ENCODE measurements at places on chromosomes 1 and 21.

GRCh38 chr1:212228076-212228475 lies 57.1 kb upstream of the PPP2R5A start:
- DNase-seq, result no peak

DNA sequence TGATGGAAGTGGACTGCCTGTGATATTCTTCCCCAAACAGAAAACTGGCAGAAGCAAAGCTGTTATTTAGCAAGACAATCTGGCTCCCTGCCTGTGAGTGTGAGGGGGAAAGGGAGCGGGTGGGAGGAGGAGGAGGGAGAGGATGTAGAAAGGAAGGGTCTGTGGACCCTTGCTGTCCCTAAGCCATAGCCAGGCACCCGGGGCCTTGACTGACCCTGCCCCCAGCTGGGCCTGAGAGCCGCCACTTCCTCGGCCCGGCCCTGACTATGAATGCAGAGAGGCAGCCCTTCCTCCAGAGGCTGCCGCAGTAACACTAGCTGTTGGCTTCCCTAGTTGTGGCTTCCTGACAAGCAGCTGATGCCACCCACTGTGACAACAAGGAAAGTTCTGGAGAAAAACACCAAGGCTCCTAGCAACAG lies 13.9 kb downstream of the PLA2G2F start:
- no peak for DNase-seq

DNA sequence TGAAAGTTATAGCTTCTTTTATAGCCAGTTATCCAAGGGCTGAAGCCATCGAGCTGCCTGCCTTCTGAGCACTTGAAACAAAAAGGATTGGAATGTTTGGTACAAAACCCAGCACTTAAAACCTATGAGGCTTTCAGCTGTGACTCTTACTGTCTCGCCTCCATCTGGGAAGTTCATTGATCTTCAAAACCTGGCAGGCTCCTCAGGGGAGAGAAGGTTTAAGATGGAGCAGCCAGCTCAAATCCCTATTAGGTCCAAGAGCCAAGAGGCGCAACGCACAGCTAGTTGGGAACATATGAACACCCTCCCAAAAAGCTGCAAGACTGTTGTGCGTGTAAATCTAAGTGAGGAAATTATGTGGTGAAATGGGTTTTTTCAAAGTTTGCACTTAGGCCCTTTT lies 33.4 kb downstream of the BACE2 start:
- no peak for DNase-seq

GRCh38 chr1:188188317-188188716 lies 1359.6 kb downstream of the PLA2G4A start:
- DNase-seq, result no peak

DNA sequence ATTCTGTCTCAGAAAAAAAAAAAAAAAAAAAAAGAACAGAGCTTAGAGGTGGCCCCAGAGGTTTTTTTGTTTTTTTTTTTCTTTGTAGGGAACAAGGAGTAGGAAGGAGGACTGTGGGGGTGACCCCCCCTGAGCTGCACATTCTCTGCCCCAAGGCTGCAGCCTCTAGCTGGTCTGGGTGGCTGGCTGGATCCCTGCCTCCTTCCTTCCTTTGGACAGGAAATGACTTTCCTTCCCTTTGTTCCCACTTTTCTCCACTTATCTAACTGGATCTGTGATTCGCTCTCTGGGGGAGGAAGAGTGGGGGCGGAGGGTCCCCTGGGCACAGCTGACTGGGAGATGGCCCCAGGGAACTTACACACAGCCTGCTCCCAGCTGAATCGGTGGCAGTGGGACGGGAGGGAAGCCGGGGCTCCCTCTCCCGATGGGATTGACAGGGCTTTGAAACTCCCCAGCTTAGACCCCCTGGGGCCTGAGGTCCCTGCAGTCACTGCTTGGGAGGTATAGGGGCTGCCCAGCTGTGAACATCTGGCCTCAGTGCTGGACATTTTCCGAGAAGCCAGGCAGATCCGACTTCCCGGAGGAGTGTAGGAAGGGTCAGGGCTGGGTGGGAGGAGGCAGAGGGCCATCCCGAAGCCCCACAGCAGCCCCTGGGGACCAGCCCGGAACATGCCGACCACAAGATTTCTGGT lies 2.1 kb downstream of the FBLIM1 start:
- DNase-seq, result peak; percentile 90

DNA sequence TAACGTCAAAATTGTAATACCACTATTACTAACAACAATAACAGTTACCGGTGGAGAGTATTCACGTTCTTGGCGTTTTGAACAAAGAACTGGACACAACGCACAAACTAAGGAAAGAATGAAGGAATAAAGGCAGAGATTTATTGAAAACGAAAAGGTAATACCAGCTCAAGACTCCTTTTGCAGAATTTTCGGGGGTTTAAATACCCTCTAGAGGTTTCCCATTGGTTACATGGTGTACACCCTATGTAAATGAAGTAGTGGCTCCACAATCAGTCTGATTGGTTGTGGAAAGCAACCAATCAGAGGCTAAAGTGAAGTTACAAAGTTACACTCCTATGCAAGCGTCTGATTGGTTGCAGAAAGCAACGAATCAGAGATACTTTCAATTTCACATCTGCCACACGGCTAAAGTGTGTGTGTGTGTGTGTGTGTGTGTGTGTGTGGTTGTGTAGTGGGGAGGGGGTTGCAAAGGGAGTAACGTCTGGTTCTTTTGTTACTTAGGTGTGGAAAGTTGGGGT lies 1.1 kb upstream of the GTF2B start:
- no peak for DNase-seq

- no peak for DNase-seq
Observed at GRCh38 chr1:155472491-155473083, 90.0 kb downstream of the ASH1L start.

GRCh38 chr1:91761295-91761721 lies 124.6 kb downstream of the TGFBR3 start:
- no peak for DNase-seq

DNA sequence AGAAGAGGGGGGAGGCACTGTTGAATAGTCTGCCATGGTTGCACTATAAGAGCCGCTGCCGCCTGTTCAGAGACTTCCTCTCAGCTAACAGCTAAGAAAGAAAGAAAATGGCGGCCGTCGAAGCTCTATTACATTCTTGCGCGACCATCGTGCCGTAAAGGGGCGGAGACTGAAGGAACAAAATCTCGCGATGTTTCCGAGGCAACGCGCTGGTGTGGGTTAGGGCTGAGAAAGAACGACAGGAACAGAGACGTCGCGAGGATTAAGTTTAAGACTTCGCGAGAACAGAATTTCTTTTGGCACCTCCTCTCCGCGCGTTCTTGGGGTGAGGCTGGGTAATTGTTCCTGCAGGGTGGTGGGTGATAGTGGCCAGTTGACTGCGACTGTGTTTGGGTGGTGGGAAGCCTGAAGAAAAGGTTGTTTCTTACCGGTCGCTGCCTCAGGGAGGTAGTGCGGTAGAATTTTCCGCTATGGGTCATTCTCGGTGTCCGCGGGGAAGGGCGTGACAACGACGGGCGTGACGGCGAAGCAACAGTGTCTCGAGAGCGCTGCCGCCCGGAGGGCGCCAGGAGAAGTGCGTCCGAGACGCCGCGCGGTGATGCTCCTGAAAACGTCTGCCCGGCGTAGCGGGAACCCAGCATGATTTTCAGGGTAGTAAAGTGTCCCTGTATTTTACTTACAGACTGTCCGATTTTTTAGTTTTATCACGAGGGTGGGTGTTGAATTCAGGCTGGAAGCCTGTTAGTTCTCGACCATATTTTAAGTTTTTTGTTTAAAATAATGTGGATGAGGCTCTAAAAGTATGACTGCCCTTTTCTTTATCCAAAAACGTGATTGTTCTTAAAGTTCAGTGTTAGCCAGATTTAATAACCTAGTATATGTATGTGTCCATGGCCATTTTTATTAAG lies at the start of gene FUBP1:
Gene FUBP1 (minus strand): TSS at position 104 of the 908 bp plus-strand sequence. CDS start 68 bp downstream, at position 36.
- peak; percentile 96 for DNase-seq

GRCh38 chr1:201737352-201738060 lies 91.5 kb upstream of the IPO9 start:
- no peak for DNase-seq

DNA sequence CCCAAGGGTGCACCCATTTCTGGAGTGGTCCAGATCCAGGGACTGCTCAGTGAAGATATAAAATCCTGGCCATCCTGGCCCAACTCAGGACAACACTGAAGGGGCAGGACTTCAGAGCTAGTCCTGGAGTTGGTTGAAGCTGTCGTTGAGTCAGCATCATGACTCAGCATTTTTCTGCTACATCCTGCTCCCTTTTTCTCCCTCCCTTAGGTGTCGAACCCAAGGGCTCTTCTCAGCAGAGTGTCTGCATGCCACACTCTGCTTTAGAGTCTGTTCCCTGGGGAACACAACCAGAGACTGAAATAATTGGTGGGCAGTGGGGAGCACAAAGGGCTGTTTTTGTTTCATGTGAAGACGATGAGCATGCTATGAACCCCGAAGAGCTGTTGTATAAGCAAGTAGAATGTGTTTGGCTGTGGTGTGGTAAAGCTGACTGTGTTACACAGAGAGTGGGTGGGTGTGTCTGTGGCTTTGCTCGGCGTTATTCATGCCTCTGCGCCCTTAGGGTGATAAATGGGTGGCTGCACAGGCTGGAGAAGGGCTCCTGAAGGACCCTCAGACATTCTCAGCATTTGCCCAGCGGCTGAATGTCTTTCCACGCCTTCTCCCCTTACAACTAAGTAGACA lies 167.2 kb downstream of the CYYR1 start:
- DNase-seq, result no peak

- peak; percentile 100 for DNase-seq
Observed at GRCh38 chr1:15885701-15886610, 38.4 kb downstream of the SPEN start.

DNA sequence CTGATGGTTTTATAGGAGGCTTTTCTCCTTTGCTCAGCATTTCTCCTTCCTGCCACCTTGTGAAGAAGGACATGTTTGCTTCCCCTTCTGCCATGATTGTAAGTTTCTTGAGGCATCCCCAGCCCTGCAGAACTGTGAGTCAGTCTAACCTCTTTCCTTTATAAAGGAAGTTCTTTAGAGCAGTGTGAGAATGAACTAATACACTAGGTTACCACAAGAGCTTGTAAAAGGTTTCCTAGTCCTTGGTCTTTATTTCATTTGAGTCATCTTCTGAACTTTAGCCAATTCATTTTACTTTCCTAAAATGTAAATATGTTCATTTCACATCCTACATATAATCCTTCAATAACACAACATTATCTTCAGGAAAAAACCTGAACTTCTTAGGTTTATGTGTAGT lies 365.3 kb downstream of the HHIPL2 start:
- DNase-seq, result no peak

- no peak for DNase-seq
Observed at GRCh38 chr1:207203541-207203940, 99.5 kb downstream of the C4BPA start.

- DNase-seq, result no peak
Observed at GRCh38 chr1:167342846-167343245, 122.2 kb downstream of the POU2F1 start.

DNA sequence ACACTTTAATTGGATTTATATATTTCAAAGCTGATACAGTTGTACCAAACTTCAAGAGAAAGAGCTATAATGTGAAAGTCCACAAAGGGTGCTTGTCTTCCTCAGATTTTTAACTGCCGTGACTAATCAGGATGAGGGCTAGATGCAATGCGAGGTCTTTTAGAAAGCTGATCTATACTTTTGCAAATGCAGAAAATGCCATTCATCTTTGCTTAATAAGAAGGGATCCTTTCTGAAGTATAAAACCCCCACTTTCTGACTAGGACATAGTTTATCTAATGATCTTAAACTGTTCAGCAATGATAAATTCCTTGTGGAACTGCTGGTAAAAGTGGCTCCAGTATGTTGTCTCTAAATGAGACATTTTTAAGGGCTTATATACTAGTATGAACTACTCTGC lies 102.7 kb upstream of the NGF start:
- no peak for DNase-seq

- no peak for DNase-seq
Observed at GRCh38 chr1:218510153-218510772, 165.1 kb downstream of the TGFB2 start.

DNA sequence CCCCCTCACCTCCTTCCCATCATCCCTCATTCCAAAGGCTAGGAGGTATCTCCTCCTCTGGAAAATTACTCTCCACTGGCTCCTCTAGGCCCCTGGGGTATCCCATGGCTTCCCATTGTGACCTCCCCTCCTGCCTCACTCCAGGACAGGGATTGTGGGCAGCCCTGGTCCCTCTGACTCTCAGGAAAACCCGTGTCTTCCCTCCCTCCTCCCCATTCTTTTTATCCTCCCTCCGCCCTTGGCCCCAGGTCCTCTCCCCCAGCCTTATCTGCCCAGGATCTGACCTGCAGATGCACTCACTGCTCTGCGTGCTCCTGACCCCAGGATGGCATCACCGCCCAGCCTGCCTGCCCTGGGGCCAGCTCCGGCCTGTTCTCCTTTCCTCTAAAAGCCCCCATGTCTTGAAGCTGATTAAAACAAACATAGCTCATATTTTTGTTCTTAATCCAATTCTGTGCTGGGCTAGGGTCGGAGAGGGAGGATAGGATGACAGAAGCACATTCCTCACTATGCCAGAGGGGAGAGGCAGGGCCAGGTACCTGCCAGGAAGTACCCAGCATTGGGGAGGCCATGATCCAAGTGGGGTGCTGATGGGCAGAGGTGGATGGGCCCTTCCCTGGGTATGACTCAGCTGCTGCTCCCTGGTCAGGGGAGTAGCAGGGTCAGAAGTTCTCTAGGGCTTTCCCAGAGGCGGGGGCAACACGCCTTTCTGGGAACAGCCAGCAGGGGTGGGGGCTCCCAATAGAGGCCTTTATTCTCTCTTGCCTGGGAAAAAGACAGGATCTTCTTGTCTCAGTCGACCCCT lies 13.8 kb upstream of the UBL4B start:
- DNase-seq, result no peak
